ENCODE measurements at places on chromosomes 2 and 18. TPM values are rescaled to one million over a fixed set of nuclear protein-coding genes. Genes with fewer than 3 reads are reported as not detected.
A peak's percentile ranks its signal among the peaks of the same experiment; 100 is the strongest.

Gene RAX
- not detected for total RNA-seq

GRCh38 chr2:114472246-114472645 lies 29.8 kb downstream of the DPP10 start:
- DNase-seq, result no peak
- H3K36me3 ChIP-seq, result no peaks in the 10 kb centered on the region
- no peak overlapping the region for H3K4me3 ChIP-seq
- no peaks in the 10 kb centered on the region for H3K27me3 ChIP-seq

DNA sequence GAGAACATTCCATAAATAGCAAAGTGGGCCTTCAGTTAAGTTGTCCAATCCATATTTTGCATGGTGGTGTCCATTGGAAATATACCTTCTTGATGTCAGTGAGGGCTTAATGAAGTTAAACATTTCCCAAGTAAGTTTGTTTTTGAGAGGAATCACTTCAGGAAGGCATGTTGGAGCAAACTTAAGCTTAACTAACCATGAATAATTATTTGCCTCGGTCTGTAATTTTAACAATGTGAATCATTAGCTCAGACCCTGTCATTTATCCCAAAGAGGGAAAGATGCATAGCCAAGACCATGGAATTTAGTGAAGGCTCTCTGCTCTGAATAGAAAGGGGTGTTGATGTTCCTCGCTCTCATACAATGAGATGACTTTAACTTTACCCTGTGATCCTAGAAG lies 47.4 kb downstream of the SPATS2L start:
- H3K4me1 ChIP-seq, result peaks cover 6% of the 10 kb centered on the region
- no peak overlapping the region for H3K4me3 ChIP-seq
- DNase-seq, result no peak
- no peak overlapping the region for H3K27ac ChIP-seq
- no peaks in the 10 kb centered on the region for H3K36me3 ChIP-seq

DNA sequence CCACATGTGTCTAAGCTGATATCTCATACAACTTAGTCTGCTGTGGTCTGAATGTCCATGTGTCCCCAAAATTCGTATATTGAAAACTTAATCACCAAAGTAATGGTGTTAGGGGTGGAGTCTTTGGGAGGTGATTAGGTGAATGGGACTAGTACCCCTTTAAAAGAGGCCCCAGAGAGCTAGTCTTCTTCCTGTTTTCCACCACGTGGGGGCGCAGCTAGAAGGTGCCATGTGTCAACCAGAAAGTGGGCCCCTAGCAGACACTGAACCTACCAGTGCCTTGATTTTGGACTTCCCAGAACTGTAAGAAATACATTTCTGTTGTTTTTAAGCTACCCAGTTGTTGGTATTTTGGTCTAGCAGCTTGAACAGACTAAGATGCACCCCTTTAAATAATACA lies 86.6 kb downstream of the ASB1 start:
- H3K36me3 ChIP-seq, result no peaks in the 10 kb centered on the region
- no peak for DNase-seq
- H3K4me1 ChIP-seq, result no peaks in the 10 kb centered on the region
- no peak overlapping the region for H3K27ac ChIP-seq
- H3K27me3 ChIP-seq, result no peaks in the 10 kb centered on the region

Gene SESTD1
- 54.9 TPM for total RNA-seq

Gene DNER
- 1.3 TPM for total RNA-seq

- peak; percentile 77 for DNase-seq
- no peaks in the 10 kb centered on the region for H3K27me3 ChIP-seq
- no peaks in the 10 kb centered on the region for H3K4me1 ChIP-seq
- H3K4me3 ChIP-seq, result peak overlapping the region; percentile 81
- H3K27ac ChIP-seq, result peak overlapping the region; percentile 93
These were observed 1.4 kb upstream of the RNF152 start for GRCh38 chr18:61893971-61894750.

DNA sequence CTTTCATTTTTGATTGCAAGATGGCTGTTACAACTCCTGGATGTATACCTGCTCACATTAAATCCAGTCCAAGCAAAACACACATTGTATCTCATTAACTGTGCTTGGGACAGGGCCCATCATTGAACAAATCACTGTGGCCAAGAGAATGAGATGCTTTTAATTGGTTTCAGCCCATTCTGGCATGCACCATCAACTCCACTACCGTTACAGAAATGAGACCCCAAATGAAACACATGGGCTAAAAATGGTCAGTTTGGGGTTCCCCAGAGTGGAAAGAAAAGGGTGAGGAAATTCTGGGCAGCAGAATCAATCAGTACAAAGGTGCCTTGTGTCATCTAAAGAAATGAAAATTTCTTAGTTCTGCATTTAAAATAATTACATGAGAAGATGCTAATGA lies 52.7 kb downstream of the FAM171B start:
- no peak overlapping the region for H3K4me3 ChIP-seq
- no peaks in the 10 kb centered on the region for H3K36me3 ChIP-seq
- no peak overlapping the region for H3K27ac ChIP-seq
- no peaks in the 10 kb centered on the region for H3K4me1 ChIP-seq
- no peak for DNase-seq

Gene INSIG2
- 20.3 TPM for total RNA-seq

DNA sequence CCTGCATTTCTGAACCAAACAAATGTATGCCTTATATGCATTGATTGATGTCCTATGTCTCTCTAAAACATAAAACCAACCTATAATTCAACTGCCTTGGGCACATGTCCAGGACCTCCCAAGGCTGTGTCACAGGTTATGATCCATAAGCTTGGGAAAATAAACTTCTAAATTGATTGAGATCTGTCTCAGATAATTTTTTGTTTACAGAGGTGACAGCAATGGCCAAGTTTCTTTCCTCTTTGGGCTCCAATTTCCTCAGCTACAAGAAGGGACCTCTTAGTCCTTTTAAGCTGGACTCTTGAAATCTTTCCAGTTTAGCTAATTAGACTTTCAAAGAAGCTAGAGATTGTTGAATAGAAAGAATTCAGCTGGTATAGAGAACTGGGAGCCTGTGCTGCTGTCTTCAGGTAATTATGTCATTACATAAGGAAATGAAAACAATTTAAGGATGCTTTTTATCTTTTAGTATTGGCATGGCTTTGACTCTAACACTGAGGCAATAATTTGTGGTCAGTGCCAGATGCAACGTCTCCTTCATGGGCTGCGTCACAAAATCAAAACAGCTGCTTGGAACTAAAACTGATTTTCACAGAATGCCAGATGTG lies 412.1 kb upstream of the TRIB2 start:
- H3K36me3 ChIP-seq, result no peaks in the 10 kb centered on the region
- no peaks in the 10 kb centered on the region for H3K27me3 ChIP-seq
- DNase-seq, result no peak

Gene DYNAP
- not detected for total RNA-seq

DNA sequence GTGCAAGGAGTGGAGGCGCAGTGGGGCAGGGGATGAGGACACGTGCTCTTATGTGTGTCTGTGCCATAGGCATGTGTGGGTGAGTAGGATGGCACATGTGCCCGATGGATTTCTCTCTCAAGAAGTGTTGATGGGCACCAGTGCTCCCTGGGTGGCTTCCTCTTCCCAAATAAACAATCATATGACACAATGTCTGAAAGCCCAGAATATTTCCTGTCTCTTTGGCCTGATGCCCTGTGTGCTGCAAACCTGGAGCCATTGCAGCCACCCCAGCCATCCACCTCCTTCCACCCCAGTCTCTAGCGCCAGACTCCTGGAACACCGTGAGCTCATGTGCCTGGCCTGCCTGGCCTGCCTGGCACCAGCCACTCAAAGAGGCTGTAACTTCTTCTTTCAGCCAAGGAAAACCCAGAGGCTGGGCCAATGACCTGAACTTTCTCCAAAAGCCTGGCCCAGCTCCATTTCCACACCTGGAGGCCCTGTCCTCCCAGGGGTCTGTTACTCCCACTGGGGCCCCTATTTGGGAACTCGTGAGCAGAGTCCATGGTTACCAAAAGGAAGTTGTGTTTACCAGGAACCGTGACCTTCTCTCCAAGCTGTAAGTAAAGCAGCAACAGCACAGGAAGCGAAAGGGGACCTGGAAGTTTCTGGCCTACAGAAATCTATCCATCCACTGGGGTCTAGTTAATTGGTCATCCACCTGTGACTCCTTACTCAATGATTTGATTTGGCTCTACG lies 9.5 kb upstream of the ZBTB7C start:
- peak overlapping the region; percentile 2 for H3K27ac ChIP-seq
- H3K4me3 ChIP-seq, result no peak overlapping the region
- H3K36me3 ChIP-seq, result no peaks in the 10 kb centered on the region
- no peak for DNase-seq
- H3K27me3 ChIP-seq, result no peaks in the 10 kb centered on the region

Gene VAMP8
- total RNA-seq, result 23.2 TPM

GRCh38 chr2:45176390-45176789 lies 167.1 kb upstream of the SIX2 start:
- H3K4me1 ChIP-seq, result no peaks in the 10 kb centered on the region
- DNase-seq, result no peak

DNA sequence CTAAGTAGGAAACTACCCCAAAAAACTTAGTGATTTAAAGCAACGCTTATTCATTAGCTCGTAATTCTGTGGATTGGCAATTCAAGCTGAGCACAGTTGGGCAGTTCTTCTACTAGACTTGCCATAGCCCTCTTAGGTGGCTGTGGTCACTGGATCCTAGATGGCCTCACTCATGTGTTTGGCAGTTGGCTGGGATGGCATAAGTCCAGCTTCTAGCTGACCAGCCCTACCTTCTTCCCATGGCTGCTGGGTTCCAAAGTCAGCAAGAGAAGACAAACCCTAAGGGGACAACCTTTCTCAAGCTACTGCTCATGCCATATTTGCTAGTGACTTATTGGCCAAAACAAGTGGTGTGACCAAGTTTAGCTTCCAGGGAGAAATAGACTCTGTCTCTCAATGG lies 95.3 kb downstream of the COPS8 start:
- DNase-seq, result no peak
- H3K4me3 ChIP-seq, result no peak overlapping the region
- H3K27me3 ChIP-seq, result no peaks in the 10 kb centered on the region
- H3K4me1 ChIP-seq, result no peaks in the 10 kb centered on the region
- H3K27ac ChIP-seq, result no peak overlapping the region
- H3K36me3 ChIP-seq, result no peaks in the 10 kb centered on the region

DNA sequence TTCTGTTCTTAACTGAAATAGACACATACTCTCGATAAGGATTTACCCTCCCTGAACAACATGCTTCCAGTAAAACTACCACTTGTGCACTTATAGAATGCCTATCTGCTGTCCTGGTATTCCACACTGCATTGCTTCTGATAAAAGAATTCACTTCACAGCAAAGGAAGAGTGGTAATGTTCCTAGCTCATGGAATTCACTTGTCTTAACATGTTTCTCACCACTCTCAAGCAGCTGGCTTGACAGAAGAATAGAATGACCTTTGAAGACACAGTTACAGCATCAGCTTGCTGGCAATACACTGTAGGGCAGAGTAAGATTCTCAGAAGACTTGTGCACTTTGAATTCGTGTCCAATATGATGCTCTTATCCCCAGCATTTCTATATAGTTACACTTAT lies 524.1 kb upstream of the CNTNAP5 start:
- H3K27ac ChIP-seq, result no peak overlapping the region
- no peaks in the 10 kb centered on the region for H3K36me3 ChIP-seq

GRCh38 chr2:152126664-152127063 lies 27.8 kb upstream of the CACNB4 start:
- no peak overlapping the region for H3K4me3 ChIP-seq
- no peak for DNase-seq
- no peaks in the 10 kb centered on the region for H3K4me1 ChIP-seq
- peaks cover 4% of the 10 kb centered on the region for H3K36me3 ChIP-seq
- H3K27me3 ChIP-seq, result no peaks in the 10 kb centered on the region

Gene CCDC138
- total RNA-seq, result 13.5 TPM

- H3K27me3 ChIP-seq, result no peaks in the 10 kb centered on the region
- H3K4me3 ChIP-seq, result no peak overlapping the region
- DNase-seq, result no peak
- no peaks in the 10 kb centered on the region for H3K4me1 ChIP-seq
- no peak overlapping the region for H3K27ac ChIP-seq
These were observed 165.5 kb downstream of the EHBP1 start for GRCh38 chr2:62870966-62871365.

Gene GPR39
- 0.16 TPM for total RNA-seq

Gene SULT1C2
- total RNA-seq, result not detected

DNA sequence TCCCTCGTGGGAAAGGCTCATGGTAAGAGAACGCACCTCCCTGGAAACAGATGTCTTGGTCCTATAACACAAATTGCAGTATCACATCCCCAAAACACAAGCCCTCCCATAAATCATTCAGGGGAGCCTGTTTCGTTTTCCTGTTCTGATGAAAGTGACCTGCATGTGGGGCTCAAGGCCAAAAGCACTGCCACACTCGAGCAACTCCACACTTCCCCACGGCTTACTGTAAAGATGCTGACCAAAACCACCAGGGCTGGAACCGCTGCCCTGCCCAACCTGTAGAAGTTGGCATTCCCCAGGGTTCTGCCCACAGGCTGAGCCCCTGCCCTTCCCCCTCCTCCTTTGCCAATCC lies 139.7 kb downstream of the BCL11A start:
- no peaks in the 10 kb centered on the region for H3K4me1 ChIP-seq
- DNase-seq, result no peak
- no peak overlapping the region for H3K4me3 ChIP-seq
- no peaks in the 10 kb centered on the region for H3K27me3 ChIP-seq

Gene CIDEA
- 32.4 TPM for total RNA-seq

- H3K27me3 ChIP-seq, result no peaks in the 10 kb centered on the region
- no peak overlapping the region for H3K4me3 ChIP-seq
- H3K27ac ChIP-seq, result no peak overlapping the region
- no peak for DNase-seq
These were observed 171.2 kb downstream of the SP3 start for GRCh38 chr2:173793709-173794565.

- H3K36me3 ChIP-seq, result no peaks in the 10 kb centered on the region
- DNase-seq, result no peak
- no peak overlapping the region for H3K4me3 ChIP-seq
These were observed 34.8 kb upstream of the CCDC102B start for GRCh38 chr18:68763083-68763482.

Gene CACNB4
- total RNA-seq, result 1.6 TPM

Gene HOXD9
- 17.0 TPM for total RNA-seq

- H3K4me1 ChIP-seq, result no peaks in the 10 kb centered on the region
- DNase-seq, result no peak
- no peaks in the 10 kb centered on the region for H3K27me3 ChIP-seq
- no peak overlapping the region for H3K27ac ChIP-seq
These were observed 27.5 kb upstream of the ACVR1 start for GRCh38 chr2:157903626-157904025.

DNA sequence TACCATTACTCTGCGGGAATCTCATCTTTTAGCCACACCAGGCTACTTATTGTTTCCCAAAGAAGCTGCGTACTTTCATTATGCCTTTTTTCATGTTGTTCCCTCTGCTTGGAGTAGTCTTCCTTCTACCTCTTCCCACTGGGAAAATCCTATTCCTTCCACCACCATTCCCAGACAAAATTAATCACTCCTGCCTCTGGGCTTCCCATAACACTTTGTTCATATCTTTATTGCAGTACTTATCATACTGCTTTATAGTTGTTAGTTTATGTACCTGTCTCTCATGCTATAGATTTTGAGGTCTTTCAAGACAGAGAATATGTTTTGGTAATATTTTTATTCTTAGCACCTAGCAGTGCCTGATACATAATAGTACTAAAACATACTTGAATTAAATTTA lies 16.2 kb downstream of the OTX1 start:
- H3K36me3 ChIP-seq, result no peaks in the 10 kb centered on the region
- H3K4me1 ChIP-seq, result no peaks in the 10 kb centered on the region
- no peak overlapping the region for H3K27ac ChIP-seq
- no peaks in the 10 kb centered on the region for H3K27me3 ChIP-seq

Gene NR4A2
- 3.8 TPM for total RNA-seq

- no peak for DNase-seq
- no peak overlapping the region for H3K27ac ChIP-seq
- no peak overlapping the region for H3K4me3 ChIP-seq
- no peaks in the 10 kb centered on the region for H3K36me3 ChIP-seq
These were observed 88.2 kb downstream of the ACKR3 start for GRCh38 chr2:236657801-236658200.
